ENCODE measurements at places on chromosomes 2 and 18. TPM values are rescaled to one million over a fixed set of nuclear protein-coding genes. Genes with fewer than 3 reads are reported as not detected.
A peak's percentile ranks its signal among the peaks of the same experiment; 100 is the strongest.

- no peaks in the 10 kb centered on the region for H3K36me3 ChIP-seq
- no peak for DNase-seq
- H3K4me1 ChIP-seq = no peaks in the 10 kb centered on the region
- H3K27me3 ChIP-seq = no peaks in the 10 kb centered on the region
- no peak overlapping the region for H3K4me3 ChIP-seq
These were observed 10.7 kb downstream of the ARHGAP15 start for GRCh38 chr2:143139835-143140393.

GRCh38 chr2:2788076-2788475 lies 457.0 kb upstream of the MYT1L start:
- H3K4me3 ChIP-seq = peak overlapping the region; percentile 6
- DNase-seq = peak; percentile 69
- H3K4me1 ChIP-seq = peaks cover 47% of the 10 kb centered on the region

DNA sequence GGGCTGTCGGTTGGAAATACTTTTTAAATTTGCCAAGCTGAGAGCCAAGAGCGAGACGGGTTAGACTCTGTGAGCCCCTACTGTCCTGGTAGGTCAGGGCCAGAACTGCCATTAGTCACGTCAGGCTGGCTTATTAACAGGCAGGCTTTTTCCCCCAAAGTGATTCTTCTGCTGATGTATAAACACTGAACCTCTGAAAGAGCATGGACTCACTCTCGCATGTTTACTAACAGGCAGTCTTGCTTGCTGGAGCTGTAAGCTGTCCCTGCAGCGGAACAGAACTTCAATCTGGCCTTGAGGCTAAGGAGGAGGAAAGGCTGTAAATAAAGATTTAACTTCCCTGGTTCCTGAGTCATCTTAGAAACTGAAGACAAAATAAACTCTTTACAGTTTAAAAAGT lies 288.4 kb downstream of the PIEZO2 start:
- peaks cover 5% of the 10 kb centered on the region for H3K36me3 ChIP-seq
- peak overlapping the region; percentile 66 for H3K27ac ChIP-seq
- no peaks in the 10 kb centered on the region for H3K27me3 ChIP-seq

DNA sequence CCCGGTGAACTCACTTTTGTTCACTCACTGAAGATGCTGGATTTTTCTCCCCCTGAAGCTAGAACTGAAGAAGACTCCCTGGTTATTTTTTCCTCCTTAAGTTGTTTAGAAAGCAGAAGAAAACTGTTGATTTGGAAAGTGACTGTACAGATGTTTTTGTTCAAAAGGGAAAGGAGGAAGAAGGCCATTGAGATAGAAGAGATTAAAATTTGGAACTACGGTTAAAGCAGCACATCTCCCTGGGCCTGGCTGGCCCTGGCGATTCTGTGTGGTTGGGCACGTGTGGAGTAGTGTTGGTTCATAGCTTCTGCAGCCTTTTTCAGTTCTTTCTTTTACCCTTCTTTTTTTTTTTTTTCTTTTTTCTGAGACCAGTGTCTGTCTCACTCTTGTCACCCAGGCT lies 109.2 kb downstream of the MAP4K4 start:
- H3K4me3 ChIP-seq = no peak overlapping the region
- no peak for DNase-seq
- peak overlapping the region; percentile 47 for H3K27ac ChIP-seq
- peaks cover 3% of the 10 kb centered on the region for H3K36me3 ChIP-seq

The MALL gene
- total RNA-seq = 3.8 TPM

DNA sequence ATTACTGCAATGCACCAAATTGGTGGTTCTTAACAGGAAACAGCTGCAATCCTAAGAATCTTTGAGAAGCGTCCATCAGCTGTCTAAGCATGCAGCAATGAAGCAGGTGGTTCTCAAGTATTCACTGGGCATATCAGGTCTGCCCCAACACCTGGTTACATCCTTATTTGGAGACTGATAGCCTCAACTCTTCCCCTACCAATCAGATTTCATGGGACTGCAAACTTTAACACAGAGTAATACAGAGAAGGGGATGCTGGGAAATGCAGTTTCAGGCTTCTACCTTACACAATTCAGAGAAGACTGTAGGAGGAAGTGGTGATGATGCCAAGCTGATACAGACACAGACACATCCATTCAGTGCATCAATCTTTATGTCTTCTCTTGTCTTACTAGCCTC lies 240.5 kb downstream of the BCL2 start:
- H3K27me3 ChIP-seq = no peaks in the 10 kb centered on the region
- peaks cover 9% of the 10 kb centered on the region for H3K4me1 ChIP-seq
- no peaks in the 10 kb centered on the region for H3K36me3 ChIP-seq
- H3K4me3 ChIP-seq = no peak overlapping the region
- DNase-seq = no peak

GRCh38 chr2:46096260-46096659 lies 200.9 kb upstream of the EPAS1 start:
- no peak overlapping the region for H3K27ac ChIP-seq
- peaks cover 4% of the 10 kb centered on the region for H3K36me3 ChIP-seq
- peaks cover 12% of the 10 kb centered on the region for H3K4me1 ChIP-seq
- DNase-seq = no peak
- no peak overlapping the region for H3K4me3 ChIP-seq
- no peaks in the 10 kb centered on the region for H3K27me3 ChIP-seq

The PMAIP1 gene
- 162 TPM for total RNA-seq

- no peaks in the 10 kb centered on the region for H3K27me3 ChIP-seq
- H3K27ac ChIP-seq = no peak overlapping the region
- H3K4me1 ChIP-seq = peaks cover 9% of the 10 kb centered on the region
- no peak overlapping the region for H3K4me3 ChIP-seq
- DNase-seq = no peak
These were observed 20.8 kb downstream of the SP140L start for GRCh38 chr2:230347659-230348305.

DNA sequence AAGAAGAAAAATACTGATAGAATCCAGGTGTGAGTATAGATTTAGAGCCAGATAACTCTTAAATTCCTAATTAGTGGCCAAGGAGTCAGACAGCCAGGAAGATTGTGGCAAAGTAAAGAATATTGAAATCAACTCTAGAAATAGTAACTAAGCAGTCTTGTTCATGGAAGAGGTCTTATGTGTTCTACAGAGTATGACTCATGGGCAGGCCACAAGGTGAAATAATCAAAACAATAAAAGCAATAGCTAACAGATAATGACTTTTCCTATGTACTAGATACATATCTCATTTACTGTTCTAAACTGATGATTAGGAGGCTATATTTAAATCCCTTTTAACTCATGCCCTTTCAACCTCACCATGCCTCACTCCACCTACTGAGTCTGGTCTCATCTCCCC lies 227.4 kb upstream of the COL3A1 start:
- H3K36me3 ChIP-seq = no peaks in the 10 kb centered on the region
- no peak overlapping the region for H3K27ac ChIP-seq
- no peak overlapping the region for H3K4me3 ChIP-seq
- no peak for DNase-seq
- H3K4me1 ChIP-seq = no peaks in the 10 kb centered on the region

GRCh38 chr2:130385709-130386108 lies 29.9 kb downstream of the PTPN18 start:
- no peak overlapping the region for H3K4me3 ChIP-seq
- DNase-seq = no peak
- no peak overlapping the region for H3K27ac ChIP-seq
- H3K36me3 ChIP-seq = no peaks in the 10 kb centered on the region

DNA sequence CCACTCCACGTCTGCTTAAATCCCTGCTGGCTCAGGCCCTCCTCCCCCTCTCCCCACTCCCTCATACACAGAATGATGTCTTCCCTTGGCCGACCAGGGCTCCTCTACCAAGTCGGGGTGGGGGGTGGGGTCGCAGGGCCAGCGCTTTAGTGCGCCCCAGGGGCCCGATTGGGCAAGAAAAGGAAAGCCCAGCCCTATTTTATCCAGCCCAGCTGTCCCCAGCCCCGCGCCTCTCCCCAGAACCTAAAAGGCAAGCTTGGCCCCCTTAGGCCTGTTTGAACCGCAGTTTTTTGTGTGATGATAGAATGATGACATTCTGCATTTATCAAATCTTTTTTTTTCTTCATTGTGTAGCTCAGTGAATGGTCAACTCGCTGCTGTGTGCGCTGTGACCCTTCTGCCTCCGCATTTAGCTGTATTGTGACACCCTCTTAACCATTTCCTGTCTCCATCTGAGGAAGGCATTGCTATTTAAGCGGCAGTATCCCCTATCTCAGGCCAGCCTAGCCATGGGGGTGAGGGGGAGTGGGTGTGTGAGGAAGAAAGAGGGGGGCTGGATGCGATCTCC lies 231.4 kb downstream of the HAUS1 start:
- DNase-seq = peak; percentile 61
- peaks cover 23% of the 10 kb centered on the region for H3K27me3 ChIP-seq

The CYP27C1 gene
- 2.9 TPM for total RNA-seq

GRCh38 chr2:131155208-131155855 lies 50.2 kb downstream of the PLEKHB2 start:
- H3K4me1 ChIP-seq = peaks cover 11% of the 10 kb centered on the region
- no peak for DNase-seq
- H3K36me3 ChIP-seq = peaks cover 4% of the 10 kb centered on the region
- no peaks in the 10 kb centered on the region for H3K27me3 ChIP-seq
- H3K27ac ChIP-seq = no peak overlapping the region

The HTR2B gene
- total RNA-seq = not detected

GRCh38 chr2:188518381-188518780 lies 226.7 kb downstream of the GULP1 start:
- DNase-seq = no peak
- H3K27me3 ChIP-seq = no peaks in the 10 kb centered on the region
- H3K36me3 ChIP-seq = peaks cover 9% of the 10 kb centered on the region
- no peak overlapping the region for H3K4me3 ChIP-seq
- no peak overlapping the region for H3K27ac ChIP-seq

The SULT1C2 gene
- 2.2 TPM for total RNA-seq

The ATRAID gene
- 109 TPM for total RNA-seq

The TDRD15 gene
- total RNA-seq = not detected

DNA sequence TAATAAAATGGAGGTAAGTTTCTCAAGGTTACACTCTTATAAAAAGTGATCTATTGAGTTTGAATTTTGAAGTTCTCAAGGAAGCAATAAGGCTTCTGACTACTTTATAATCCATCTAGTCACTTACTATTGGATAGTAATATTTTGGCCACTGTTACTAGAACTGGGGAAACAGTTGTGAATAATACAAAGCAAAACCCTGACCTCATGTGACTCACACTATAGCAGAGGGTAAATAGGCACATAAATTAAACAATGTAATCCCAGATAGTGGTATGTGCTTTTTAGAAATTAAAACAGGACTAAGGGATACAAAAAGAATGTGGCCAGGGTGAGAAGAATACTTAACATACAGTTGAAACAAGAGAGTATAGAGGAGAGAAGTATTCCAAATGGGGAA lies 78.6 kb downstream of the CALCRL start:
- H3K27ac ChIP-seq = no peak overlapping the region
- DNase-seq = no peak
- H3K36me3 ChIP-seq = no peaks in the 10 kb centered on the region
- H3K4me1 ChIP-seq = no peaks in the 10 kb centered on the region

DNA sequence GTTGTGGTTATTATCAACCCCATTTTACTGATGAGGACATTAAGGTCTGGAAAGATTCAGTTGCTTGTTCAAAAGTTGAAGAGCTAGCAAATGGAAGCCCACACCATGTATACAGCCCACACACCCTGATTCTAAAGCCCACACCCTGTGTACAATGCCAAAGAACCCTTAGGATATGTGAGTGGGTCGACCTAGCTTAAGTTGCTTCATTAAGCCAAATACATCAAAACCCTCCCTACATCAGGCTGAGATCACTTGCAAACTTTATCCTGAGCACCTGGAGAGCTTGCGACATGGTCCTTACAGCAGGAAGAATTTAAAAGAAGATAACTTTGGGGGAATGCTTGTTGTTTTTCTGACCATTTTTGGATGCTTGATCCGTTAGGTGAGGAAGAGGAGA lies 435 bp upstream of the ARHGAP25 start:
- no peak overlapping the region for H3K27ac ChIP-seq
- peaks cover 20% of the 10 kb centered on the region for H3K4me1 ChIP-seq
- H3K36me3 ChIP-seq = no peaks in the 10 kb centered on the region
- DNase-seq = no peak
- no peak overlapping the region for H3K4me3 ChIP-seq

GRCh38 chr2:71212336-71212735 lies 14.6 kb downstream of the PAIP2B start:
- no peaks in the 10 kb centered on the region for H3K4me1 ChIP-seq
- H3K27ac ChIP-seq = no peak overlapping the region
- H3K27me3 ChIP-seq = no peaks in the 10 kb centered on the region
- H3K36me3 ChIP-seq = no peaks in the 10 kb centered on the region

The VSNL1 gene
- 78.4 TPM for total RNA-seq

DNA sequence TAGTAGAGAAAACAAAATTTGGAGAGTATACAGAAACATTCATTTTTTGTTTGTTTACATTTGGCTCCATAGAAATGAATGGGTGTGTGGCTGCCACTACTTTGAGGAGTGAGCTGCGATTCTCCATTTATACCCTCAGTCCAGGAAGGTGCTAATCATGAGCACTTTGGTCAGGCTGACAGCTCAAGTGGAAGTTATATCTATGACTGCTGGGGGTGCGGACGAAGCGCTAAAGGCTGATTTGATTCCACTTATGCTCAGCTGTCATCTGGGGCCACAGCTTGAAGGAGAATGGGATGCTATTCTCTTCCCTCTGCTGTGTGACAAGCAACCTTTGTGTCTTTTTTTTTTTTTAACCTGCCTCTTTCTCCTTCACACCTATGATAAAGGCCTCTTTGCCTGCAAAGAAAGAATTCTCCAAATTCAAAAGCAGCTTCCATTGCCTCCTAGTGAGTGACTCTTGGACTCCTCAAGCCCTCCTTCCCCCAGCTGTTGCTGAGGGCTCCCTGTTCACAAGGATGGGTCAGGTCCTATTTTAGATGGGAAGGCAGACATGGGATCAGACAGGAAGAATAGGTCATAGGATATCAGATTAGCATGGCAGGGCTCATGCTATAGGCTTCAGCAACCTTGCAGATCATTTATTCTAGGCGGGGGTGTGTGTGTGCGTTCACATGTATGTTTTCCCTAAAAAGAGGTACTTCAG lies 201.6 kb downstream of the SETBP1 start:
- DNase-seq = no peak
- no peaks in the 10 kb centered on the region for H3K27me3 ChIP-seq
- no peak overlapping the region for H3K27ac ChIP-seq
- peaks cover 16% of the 10 kb centered on the region for H3K4me1 ChIP-seq
- H3K36me3 ChIP-seq = peaks cover 16% of the 10 kb centered on the region

DNA sequence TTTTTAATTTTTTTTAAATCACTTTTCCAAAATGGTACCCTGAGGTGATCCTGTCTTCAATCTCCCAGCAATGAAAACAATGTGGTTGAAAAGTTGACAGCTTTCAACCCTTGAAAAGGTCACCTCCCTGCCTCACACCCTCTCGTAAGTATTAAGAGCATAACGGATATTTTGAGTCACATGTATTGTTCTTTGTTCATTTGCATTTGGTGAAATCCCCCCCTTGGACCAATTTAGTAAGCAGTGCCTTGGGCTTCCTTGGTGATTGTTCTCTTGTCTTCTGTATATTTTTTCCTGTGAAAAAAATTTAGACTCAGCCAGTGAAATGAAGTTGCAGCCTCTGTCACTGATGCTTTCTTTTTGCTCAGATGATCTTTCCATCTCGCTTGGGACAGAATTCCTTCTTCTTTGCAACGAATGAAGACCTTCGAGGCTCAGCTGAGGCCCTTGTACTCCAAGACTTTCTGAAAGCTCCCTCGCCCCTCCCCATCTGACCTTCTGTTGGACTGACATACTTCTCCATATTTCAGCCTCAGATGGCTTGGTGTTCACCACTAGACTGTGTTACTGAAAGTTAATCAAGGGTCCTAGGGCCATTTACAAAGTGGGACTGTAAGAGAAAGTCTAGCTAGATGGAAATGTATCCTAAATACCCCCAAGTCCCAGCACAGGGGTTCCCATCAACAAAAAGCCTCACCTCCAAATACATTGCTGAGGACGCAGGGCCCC lies 158.4 kb downstream of the BCL2 start:
- H3K27me3 ChIP-seq = no peaks in the 10 kb centered on the region

All from WTC11 (cell line).